ENCODE measurements at places on chromosomes 3 and 15.

GRCh38 chr3:144816323-144816722, 844.7 kb downstream of the DIPK2A start:
- DNase-seq = no peak

DNA sequence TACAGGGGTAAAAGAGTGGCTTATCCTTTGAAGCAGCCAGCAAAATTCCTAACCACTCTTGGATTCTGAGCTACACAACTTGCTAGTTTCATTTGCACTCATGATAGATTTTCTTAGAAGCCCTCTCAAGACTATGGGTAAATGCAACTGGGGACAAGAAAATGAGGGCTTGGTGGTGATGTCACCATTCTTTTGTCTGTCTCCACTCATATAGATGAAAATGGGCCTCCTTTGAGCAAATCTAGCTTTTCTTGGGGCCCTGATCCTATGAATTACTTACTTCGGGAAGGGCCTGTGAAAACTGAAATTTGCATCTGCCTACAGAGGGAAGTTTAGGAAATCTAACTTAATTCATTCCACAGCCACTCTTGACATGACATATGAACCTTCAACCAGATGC, 486.3 kb downstream of the MAGI1 start:
- no peak for DNase-seq

DNA sequence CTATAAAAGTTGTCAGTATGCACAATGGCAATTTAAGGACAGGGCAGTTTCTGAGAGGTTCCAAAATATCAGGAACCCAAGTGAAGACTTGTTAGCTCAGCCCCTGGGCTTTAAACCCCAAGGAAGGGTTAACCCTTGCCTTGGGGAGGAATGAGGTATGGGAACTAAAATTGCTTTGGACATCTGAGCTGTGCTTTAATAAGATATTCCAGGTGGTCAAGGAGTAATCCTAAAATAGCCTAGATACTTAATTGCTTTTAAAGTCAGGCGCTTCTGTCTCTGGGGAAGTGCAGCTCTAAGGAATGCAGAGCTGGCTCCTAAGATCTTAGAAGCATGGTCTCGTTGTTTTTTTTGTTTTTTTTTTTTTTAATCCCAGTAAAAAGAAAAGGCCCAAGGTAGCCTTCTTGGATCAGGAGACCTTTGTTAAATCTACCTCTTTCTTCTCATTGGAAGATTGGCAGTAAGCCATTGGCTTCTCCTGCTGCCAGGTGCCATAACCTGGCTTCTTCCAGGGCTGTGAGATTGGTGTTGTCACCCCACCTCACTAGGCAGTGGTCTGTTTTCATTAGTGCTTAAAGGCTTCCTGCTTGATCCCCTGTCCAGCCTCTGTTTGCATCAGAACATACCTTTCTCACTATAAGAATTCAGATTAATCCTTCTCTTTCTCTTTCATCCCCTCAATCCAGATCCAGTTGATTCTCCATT, 24.5 kb downstream of the ARID3B start:
- no peak for DNase-seq

GRCh38 chr3:196388956-196389355, 43.3 kb downstream of the UBXN7 start:
- no peak for DNase-seq

GRCh38 chr15:26838742-26839460, 28.0 kb upstream of the GABRA5 start:
- no peak for DNase-seq

DNA sequence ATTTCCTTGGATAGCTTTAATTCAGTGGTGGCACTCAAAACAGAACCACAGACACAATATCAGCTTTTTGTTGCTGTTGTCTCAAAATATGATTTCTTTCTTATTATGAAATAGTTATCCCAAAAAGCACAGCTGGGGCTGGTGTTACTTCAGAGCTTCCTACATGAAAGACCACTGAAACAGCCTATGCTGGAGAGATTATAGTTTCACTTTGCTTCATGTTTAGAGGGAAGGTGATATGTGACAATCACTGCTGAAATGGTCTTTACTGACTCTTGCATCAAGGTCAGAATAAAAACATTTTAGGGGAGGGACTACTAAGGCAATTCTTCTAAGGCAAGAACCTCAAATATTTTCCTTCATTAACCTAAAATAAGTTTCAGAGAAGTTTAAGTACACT, 190.7 kb downstream of the TNIK start:
- no peak for DNase-seq

GRCh38 chr15:71732636-71733035, 77.7 kb upstream of the NR2E3 start:
- no peak for DNase-seq

DNA sequence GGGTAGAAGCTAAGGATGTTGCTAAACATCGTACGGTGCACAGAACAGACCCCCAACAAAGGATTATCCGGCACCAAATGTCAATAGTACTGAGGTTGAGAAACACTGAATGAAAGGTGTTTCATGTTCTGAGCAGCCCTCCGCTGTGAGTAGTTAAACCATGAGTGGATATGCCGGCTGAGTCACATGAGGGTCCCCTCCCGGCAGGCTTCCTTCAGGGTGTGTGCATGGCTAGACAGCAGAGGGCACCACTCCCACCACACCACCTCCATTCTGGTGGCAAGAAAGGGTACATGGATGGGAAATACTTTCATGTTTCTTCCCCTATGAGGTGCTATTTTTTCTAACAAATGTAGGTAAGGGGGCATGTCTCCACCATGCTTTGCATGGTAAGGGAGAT, 128.3 kb upstream of the SEMA6D start:
- DNase-seq = no peak

DNA sequence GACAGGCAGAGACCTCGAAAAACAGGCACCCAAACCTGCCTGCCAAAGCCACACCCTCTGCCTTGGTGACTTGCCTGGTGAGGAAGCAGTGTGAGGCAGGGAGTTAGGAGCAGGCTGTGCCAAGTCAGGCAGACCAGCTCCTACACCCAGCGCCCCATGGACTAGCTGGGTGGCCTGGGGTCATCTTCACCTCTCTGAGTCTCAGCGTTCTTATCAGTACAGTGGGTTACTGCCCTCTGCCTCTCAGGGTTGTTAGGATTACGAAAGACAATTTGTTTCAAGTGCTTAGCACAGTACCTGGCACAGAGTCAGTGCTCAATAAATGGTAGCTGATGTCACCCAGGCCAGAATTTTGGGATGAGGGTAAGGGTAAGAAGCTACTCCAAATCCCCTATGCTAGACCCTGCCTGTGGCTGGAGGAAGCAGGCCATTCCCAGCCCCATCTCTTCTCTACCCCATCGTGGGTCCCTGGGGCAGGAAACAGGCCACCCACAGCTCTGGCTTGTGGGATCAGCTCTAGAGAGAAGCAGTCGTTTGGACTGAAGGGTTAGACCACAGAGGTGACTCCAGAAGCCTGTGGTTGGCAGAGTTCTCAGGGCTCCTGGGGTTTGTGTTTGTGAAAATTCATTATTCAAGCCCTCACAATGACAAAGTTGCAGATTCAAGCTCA, 10.1 kb downstream of the SLC51B start:
- DNase-seq = no peak

DNA sequence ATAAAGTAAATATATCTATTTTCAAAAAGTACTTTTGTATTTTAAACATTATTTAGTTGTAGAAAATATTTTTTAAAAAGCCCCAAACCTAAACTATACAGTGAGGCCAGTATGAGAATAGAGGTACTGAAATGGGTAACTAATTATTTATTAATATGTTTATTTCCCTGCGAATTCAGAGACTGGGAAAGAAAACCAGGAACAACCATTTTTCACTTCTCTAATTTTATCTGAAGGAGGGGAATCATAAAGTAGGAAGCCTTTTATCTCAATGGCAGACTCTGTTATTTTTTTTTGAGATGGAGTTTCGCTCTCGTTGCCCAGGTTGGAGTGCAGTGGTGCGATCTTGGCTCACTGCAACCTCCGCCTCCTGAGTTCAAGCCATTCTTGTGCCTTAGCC, 63.6 kb upstream of the TRAK1 start:
- DNase-seq = no peak

- no peak for DNase-seq
Observed at GRCh38 chr3:195543500-195544229, 540 bp upstream of the PPP1R2 start.

DNA sequence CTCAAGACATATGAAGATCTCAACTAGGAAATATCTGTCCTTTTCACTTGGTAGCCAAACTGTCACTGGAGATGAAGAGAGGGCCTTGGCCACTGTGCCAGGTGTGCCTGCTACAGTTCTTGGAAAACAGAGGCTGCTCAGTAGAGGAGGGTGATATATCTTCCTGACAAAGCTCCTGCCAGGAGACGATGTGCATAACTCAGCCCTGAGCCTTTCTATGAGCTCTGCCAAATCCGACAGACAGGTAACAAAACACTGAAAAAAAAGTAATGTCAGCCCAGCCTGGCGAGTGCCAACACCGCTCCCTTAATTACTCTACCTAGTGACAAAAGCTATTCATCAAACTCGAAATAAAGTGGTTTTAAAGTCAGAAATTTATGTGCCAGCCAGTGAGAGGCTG, 123.2 kb downstream of the MFSD1 start:
- no peak for DNase-seq

- DNase-seq = no peak
Observed at GRCh38 chr3:166282931-166283330, 445.7 kb upstream of the BCHE start.

GRCh38 chr3:195549931-195550519, 6.9 kb upstream of the PPP1R2 start:
- DNase-seq = no peak

DNA sequence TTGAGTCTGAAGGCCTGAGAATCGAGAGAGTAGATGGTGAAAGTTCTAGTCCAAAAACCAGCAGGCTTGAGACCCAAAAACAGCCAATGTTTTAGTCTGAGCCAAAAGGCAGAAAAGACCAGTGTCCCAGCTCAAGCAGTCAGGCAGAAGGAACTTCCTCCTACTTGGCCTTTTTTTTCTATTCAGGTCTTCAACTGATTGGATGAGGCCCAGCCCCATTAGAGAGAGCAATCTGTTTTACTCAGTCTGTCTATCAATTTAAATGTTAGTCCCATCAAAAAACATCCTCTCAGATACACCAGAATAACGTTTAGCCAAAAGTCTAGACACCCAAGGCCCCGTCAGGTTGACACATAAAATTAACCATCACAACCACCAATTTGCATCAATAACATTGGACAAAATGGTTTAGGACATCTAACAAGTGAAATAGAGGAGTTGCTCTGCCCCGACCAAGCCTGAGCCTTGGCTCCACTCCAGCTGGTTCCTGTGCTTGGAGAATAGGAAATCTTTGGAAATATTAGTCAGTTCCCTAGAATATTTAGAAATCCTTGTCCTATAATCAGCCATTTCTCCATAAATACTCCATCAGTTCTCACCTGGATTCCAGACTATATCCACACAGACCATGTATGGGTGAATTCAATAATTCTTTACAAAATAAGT, 51.4 kb upstream of the LIPC start:
- no peak for DNase-seq

GRCh38 chr15:88835119-88835518, 31.9 kb downstream of the ACAN start:
- DNase-seq = no peak

- DNase-seq = no peak
Observed at GRCh38 chr3:169556349-169556870, 107.1 kb downstream of the MECOM start.

DNA sequence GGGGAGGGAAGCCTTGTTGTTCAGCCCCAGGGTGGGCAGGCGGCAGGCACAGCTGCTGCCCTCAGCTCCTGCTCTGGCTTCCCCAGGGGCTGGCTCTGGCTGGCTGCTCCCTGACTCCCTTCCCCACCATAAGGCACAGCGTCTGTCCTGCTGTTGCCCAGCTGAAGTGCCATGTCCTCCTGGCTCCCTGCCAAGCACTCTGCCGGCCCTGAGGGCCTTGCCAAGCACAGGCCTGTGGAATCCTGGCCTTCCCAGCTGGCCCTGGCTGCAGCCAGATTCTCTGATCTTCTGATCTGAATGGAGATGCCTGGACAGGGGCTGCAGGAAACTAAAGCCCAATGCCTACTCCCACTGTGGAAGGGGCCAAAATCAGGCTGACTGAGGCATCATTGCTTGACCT, 1.1 kb downstream of the IQCF6 start:
- peak; percentile 82 for DNase-seq

DNA sequence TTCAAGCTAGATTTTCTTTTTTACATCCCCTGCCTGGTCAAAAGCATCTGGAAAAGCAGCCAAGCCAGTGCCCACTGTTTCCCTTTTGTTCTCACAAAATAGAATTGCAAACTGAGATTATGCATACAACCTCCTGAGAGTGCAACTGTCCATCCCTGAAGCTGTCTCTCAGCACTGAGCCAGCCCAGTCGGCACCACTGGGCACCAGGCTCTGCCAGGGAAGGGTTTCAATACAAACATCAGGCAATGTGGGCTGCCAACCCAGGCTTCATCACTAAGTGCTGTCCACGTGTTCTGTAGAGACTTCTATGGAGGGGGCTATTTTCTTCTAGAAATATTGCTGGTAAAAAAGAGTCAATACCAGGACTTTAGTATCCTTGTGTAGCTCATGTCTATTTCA, 356.3 kb upstream of the TBL1XR1 start:
- no peak for DNase-seq

- no peak for DNase-seq
Observed at GRCh38 chr3:7897655-7898054, 604.0 kb upstream of the LMCD1 start.

- DNase-seq = no peak
Observed at GRCh38 chr3:107063351-107063750, 313.9 kb upstream of the CCDC54 start.

DNA sequence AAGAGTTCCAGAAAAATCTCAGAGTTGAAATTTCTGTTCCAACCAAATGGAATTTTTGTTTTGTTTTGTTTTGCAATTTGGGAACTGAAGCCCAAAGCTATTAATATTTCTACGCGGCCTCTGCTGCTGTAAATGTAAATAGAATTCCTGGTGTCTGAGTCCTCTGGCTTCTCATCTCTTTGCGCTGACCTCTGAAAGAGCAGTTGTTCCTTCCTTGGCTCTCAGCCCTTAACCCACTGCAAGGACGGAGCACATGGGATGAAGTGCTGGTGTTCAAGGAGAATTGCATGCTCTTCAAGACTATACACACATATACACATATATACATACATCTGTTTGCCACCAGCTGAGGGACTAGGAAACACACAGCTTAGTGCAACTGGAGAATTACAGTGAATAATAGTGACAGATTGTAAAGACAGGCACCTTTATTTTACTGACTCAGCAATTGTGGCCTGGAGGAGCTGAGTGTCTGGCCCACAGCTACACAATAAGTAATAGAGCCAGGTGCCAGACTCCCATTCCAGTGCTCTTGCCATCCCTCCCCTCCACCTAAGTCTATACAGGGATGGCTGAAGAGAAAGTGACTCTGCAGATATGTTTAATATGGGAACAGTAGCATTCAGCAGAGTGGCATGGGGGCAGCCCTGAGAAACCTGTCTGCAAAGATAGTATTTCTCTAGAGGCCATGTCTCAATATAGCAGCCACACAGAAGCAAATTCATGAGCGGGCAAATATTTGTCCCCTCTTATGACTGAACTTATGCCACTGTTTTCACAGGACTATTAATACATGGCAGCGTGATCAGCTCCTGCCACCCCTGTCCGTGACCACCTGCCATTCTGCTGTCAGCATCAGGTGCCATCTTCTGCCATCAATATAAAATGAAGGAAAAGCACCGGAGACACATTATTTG, 42.3 kb downstream of the NEK10 start:
- DNase-seq = peak; percentile 21
